OCI-LY7 (cell line): ENCODE measurements at places on chromosomes 3 and 15.

- DNase-seq, result no peak
Measured at GRCh38 chr15:60520013-60520824, 41.3 kb upstream of the ICE2 start.

DNA sequence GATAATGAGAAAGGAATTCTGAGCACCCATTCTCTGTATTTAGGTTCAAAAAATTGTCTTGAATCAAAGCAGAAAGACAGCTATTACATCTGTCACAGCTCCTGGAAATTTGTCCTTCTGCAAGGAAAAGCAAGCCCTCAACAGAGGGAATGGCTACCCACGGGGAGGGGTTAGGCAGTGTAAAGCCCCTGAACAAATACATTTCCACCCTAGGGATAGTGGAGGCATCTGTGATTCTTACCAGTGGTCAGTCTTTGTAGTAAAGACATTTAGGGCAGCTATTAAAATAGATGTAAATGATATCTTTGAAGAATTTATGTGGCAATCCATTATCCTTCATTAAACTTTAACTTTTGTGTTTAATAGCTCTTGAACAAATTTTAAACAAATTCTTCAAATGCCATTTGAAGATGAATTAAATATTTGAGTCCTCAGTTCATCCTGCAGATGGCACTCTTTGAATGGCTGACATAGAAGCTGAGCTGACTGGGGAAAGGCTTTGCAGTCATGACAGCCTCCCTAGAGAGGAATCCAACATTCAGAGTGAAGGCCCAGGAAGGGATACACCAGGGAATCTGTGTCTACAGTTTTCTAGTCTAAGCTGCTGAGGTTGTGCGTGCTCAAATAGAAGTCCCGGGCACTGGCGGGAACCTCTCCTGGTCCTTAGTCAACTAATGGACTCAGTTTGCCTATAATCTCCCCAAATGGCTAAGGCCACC is 359.7 kb upstream of the ROPN1 start:
- peak; percentile 8 for DNase-seq

GRCh38 chr15:79192462-79193036 is 90.0 kb upstream of the ANKRD34C start:
- DNase-seq, result no peak

- DNase-seq, result peak; percentile 87
Measured at GRCh38 chr3:157159037-157159761, 748 bp downstream of the CCNL1 start.

- DNase-seq, result no peak
Measured at GRCh38 chr3:14374444-14374883, 27.9 kb upstream of the SLC6A6 start.
